ENCODE measurements at places on chromosomes 2 and 18.

DNA sequence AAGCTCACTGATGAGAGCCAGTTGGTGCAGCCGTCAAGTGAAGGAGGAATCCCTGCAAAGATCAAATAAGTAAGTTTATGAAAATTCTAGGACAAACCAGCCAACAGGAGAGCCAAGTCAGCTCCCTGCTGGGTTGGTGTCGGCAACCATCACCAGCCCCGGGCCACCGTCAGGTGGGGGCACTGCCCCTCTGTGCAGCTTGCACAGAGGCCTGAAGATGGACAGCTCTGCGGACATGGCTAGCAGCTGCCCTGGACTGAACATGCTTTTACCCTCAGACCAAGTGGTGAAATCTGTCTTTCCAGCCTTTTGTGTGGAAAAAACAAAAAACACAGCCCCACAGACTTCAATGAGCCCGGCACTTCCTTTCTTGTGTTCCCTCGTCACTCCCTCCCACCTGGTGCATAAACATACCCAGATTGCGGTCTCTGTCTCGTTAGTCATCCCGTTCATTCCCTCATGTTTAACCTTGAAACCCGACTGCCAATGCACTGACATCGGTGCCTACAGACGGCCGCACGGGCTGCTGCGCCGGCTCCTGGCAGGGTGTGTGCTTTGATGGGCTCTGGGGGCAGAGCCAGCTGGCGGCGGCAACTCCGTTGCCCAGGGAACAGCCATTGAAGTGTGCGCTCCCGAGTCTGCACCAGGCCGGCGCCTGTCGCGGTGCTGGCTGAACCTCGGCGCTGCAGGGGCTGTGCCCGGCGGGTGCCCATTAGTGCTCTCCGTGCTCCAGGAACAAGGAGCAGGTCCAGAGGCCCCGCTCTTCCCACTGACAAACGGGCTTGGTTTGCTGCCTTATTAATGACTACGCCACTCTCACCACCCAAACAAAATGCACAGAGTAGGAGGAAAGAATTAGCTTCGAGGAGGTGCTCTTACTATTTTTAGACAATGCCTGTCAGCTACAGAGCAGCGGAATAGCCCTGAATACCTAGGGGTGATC is 95.3 kb downstream of the EIPR1 start:
- peak; percentile 95 for DNase-seq

- no peak for DNase-seq
Observed at GRCh38 chr2:207180741-207181140, 15.0 kb upstream of the KLF7 start.

DNA sequence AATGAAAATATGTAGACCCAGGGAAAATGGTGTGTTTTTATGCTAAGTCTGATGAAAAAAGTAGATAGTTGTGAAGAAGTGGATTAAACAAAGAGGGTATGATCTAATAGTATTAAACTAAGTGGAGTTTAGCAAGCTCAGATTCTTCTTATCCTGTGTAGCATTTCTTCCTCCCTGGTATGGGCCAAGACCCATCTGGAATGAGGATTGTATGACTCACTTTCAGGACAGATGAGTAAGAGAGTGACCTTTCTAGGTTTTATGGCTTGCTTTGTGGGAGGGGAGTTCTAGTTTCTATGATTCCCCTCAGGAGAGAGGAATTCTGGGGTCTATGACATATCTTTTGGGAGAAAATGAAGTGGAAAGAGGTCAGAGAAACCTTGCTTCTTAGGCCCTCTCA is 550.1 kb downstream of the SPAG16 start:
- no peak for DNase-seq

- no peak for DNase-seq
Observed at GRCh38 chr2:65605058-65605742, 172.8 kb upstream of the SPRED2 start.

GRCh38 chr2:232230560-232230959 is 148.0 kb upstream of the ALPP start:
- peak; percentile 37 for DNase-seq

GRCh38 chr2:10465910-10466309 is 17.8 kb upstream of the ODC1 start:
- DNase-seq, result no peak

DNA sequence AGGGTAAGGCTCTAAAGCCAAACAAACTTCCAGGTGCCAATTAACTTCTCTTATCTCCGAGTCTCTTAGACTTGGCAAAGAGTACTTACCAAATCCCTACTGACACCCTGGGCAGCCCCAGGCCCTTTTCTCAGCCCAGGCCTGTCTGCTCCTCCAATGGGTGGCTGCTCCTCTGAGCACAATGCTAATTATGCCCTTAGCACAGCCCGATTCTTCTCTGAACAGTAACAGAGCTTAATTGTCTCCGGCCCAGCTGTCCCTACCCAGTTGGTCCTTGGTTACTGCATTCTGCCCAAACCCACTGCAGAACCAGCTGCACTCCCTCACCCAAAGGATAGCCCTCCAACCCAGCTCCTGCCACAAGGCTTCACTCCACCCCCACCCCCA is 110.3 kb downstream of the SMAD7 start:
- DNase-seq, result no peak

DNA sequence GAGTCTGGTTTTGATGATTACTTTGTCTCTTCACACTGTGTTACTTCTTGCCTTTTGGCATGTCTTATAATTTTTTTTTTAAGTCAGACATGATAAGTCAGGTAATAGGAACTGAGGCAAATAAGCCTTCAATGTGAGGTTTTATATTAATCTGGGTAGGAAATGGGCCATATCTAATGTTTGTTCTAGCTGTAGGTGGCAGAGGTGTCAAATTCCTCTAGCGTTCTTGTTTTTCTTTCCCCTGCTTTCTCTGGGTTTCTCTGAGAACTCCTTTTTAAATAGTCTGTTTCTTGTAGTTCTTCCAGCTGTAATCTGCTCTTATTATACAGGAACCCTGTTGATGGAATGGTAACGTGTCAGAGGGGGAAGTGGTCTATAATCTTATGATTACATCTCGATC is 5.7 kb downstream of the SP140 start:
- no peak for DNase-seq

DNA sequence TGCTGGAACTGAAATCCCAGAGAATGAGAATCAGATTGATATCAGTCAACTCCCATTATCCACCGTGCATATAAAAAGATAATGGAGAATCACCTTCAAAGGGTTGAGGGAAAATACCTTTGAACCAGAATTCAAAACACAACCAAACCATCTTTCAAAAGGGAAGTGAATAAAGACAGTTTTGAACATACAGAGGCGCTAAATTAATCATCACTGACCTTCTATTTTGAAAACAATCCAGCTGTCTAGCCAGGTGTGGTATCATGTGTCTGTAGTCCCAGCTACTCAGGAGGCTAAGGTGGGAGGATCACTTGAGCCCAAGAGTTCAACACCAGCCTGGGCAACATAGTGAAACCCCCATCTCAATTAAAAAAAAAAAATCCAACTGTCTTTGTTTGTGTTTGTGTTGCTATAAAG is 63.6 kb downstream of the TRABD2A start:
- DNase-seq, result no peak

DNA sequence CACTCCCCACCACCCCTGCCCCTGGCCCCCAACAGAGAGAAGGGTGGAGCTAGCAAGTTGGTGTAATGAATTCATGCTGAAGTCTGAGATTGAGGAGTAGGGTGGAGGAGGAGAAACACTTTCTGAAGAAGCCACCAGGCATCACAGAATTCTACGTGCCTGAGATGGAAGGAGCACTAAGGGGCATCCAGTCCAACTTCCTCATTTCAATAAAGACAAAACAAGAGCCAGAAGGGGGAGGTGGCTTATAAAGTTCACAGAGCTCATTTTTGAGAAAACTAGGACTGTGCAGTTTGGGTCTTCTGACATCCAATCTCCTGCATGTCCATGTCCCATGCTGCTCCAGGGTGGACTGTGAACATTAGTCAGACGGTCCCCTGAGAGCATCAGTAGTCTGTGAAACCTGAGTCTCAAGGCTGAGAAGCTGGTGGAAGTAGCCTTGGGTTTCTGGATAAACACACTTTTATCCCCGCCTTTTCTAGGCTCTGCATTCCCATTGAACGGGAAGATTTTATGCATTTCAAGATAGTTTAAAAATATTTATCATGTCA is 77.7 kb downstream of the TRIM43 start:
- no peak for DNase-seq

GRCh38 chr2:177338177-177338721 is 54.3 kb upstream of the AGPS start:
- peak; percentile 83 for DNase-seq

GRCh38 chr2:30820381-30821055 is 13.3 kb upstream of the CAPN13 start:
- DNase-seq, result peak; percentile 17

GRCh38 chr2:96912346-96913116 is 42.7 kb upstream of the SEMA4C start:
- DNase-seq, result no peak

- DNase-seq, result peak; percentile 50
Observed at GRCh38 chr2:191693778-191694177, 15.8 kb downstream of the NABP1 start.

DNA sequence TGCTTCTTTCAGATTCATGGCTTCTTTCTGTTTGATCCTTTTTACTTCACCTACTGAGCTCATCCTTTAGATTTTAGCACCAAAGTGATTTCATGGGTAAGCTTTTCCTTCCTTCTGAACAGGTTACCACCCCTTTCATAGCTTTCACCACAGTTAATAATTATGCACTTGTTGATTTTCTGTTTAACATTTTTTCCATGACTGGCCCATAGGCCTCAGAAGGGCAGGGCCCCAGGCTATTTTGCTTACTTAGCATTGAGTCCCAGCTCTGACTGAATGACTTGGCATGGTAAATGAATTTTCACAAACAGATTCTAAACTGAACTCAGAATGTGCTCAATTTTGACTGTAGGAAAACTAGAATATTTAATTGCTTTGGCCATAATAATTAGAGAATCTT is 177.0 kb downstream of the GCA start:
- DNase-seq, result no peak

GRCh38 chr18:79770501-79770815 is 27.3 kb upstream of the KCNG2 start:
- no peak for DNase-seq

GRCh38 chr2:120229341-120229740 is 6.1 kb upstream of the TMEM185B start:
- DNase-seq, result no peak

- DNase-seq, result no peak
Observed at GRCh38 chr2:220857368-220857767, 714.7 kb downstream of the EPHA4 start.
